HT-29 (cell line): ENCODE measurements at places on chromosomes 4 and X.

DNA sequence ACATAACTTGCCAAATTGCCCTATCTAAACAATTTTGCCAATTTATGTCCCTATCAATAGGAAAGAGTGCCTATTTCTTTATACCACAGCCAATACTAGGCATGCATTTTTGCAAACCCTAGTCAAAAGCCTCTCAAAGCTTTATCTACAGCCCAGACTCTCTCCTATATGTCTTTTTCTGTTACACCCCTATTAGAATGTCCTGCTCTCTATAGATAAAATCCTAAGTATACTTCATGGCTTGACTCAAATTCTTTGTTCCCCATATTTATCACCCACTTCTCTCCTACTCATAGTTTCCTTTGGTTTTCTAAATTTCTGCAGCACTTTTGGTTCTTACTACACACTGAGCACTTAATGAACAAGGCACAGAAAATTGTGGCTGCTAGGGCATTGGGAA lies 38.0 kb downstream of the NUP62CL start:
- no peak for DNase-seq

- DNase-seq = no peak
Observed at GRCh38 chr4:182449186-182449929, 206.2 kb downstream of the TENM3 start.

DNA sequence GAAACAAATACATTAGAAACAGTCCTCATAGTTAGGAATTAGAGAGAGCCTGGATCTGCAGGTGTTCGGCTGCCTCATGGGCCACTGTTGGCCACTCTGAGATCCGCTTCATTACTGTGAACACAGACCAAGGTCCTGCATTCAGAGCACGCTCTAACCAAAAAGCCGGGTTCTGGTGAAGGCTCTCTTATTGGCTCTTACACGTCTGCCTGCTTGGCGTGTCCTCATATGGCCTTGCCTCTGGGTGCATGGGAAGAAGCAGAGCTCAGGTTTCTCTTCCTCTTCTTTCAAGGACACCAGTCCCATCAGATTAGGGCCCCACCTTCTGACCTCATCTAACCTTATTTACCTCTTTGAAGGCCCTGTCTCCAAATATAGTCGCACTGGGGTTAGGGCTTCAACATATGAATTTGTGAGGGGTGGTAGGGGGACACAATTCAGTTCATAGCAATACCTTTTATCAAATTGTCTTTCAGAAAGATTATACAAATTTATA lies 37.1 kb upstream of the ELF2 start:
- DNase-seq = no peak

DNA sequence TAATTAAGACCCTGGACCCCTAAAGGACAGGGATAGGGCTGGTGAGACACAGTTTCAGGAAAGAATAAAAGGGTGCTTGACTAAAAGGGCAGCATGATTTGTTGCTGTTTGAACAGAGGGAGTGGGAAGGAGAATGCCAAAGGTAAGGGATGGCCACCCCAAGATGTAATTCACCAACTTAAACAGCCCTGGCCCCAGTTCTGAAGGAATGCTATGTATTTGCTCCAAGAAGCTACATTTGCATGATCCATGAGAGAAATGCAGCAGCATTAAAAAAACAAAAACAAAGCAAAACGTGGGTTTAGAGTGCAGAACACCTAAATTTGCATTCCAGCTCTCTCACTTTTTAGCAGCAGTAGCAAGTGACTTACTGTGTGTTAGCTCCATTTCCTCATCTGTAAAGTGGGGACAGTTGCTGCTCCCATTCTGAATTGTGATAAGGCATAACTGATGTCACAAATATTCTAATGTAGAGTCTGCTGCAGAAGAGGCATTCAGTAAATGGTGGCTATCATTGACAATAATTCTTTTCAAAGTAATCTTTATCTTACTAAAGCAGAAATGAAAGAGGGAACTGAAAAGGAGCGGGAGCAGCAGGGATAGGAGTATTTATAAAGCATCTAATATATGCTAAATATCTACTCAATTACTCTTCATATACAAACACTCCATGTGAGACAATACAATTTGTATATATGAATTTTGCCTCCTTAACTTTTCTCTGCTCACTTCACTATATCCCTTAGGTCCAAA lies 115.8 kb downstream of the PPARGC1A start:
- DNase-seq = no peak

DNA sequence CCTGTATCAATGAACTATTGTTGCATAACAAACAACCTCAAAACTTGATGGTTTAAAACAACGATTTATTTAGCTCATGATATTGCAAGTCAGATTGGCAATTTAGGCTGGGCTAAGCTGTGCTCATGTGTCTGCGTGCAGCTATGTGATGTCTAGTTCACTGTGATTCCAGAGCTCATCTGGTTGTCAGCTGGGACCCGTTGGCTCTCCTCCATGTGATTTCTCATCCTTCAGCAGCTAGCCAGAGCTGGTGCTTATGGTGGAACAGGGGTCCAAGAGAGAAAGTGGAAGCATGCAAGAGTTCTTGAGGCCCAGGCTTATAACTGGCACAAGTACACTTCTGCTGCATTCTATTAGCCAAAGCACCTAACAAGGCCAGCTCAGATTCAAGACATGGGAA lies 28.8 kb upstream of the TRPC3 start:
- no peak for DNase-seq

DNA sequence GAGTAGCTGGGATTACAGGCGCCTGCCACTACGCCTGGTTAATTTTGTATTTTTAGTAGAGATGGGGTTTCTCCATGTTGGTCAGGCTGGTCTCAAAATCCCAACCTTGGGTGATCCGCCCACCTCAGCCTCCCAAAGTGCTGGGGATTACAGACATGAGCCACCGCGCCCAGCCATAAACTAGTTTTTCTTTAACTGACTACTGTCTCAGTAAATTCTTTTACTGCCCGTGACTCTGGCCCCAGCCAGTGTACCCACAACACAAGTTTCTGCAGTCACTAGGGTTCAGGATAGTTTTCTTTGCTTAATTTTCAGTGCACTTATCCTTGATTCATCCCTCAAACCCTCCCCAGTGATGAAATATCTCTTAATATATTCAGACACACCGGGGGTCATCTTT lies 8.3 kb downstream of the SHROOM2 start:
- no peak for DNase-seq

GRCh38 chr4:106369456-106370060 lies 980 bp upstream of the GIMD1 start:
- peak; percentile 80 for DNase-seq

DNA sequence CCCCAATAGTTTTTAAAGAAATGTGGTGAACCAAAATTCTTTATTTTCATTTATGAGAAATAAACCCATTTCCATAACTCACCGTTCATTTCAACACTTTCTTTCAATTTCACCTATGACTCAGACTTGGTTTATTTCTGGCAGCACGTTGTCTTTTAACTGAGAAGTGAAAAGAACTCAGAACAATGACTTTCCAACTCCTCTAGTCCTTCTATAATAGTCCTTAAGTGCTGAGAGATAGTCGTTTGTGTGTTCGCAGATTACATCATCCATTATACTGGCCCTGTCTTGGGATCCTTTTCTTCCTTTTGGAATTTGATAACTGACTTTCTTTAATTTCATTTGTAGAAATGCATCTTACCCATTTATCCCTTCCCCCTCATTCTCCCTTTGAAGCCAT lies 113.6 kb downstream of the GLUD2 start:
- no peak for DNase-seq

GRCh38 chrX:2717312-2717711 lies 26.2 kb downstream of the CD99 start:
- no peak for DNase-seq

DNA sequence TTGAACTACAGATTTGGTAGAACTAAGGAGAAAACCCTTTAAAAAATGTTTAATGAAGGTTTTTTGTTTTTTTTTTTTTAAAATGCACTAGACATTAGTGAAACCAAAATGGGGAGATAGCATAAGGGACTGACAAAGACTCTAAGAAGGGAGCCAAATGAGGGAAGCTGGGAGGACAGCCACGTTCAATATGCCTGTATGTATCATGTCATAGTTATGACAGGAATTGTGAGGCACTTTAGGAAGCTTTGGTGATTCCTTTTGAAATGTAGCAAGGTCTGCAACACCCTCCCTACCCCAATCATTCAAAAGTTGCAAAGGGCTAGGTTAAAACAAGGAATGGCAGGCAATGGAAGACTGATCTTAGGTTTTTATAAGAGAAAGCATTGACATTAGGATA lies 526.0 kb downstream of the TLL1 start:
- no peak for DNase-seq

DNA sequence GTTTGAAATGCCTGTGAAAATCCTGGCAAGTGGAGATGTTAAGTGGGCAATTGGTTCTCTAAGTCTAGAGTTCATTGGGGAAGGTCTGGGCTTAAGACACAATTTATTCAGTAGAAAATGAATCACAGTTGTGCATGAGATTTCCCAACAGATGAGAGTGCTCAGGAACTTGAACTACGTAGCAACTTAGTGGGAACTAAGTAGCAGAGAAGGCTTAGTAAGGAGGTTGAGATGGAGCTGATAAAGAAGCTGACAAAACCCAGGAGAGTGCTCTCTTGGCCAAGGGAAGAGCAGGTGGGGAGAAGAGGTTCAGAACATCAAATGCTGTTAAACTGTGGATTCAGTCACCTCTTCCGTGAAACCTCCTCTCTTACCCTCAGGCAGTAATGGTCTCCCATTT lies 33.0 kb downstream of the AFF1 start:
- DNase-seq = no peak

DNA sequence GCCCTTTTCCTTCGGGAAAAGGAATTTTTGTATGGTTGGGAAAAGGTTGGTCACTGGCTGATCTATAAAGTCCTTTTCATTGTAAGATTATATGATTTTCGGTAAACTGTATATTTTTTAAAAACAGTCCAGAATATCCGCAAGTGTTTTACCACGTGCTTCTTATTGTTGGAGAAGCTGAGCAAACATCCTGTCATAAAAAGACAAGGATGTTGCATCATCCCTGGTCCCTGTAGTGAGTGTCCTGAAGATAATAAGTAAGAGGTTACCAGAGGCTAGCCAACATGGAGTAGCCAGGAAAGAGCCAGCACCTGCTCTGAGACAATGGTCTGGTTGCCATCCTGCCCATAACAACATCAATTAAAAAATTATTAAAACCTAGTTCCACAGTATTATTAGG lies 5.1 kb downstream of the CXCL9 start:
- DNase-seq = no peak

- DNase-seq = no peak
Observed at GRCh38 chr4:2390784-2391421, 27.5 kb downstream of the ZFYVE28 start.

- no peak for DNase-seq
Observed at GRCh38 chr4:88275516-88275915, 8.8 kb downstream of the PPM1K start.

- no peak for DNase-seq
Observed at GRCh38 chr4:15648600-15648999, 6.6 kb downstream of the FBXL5 start.

DNA sequence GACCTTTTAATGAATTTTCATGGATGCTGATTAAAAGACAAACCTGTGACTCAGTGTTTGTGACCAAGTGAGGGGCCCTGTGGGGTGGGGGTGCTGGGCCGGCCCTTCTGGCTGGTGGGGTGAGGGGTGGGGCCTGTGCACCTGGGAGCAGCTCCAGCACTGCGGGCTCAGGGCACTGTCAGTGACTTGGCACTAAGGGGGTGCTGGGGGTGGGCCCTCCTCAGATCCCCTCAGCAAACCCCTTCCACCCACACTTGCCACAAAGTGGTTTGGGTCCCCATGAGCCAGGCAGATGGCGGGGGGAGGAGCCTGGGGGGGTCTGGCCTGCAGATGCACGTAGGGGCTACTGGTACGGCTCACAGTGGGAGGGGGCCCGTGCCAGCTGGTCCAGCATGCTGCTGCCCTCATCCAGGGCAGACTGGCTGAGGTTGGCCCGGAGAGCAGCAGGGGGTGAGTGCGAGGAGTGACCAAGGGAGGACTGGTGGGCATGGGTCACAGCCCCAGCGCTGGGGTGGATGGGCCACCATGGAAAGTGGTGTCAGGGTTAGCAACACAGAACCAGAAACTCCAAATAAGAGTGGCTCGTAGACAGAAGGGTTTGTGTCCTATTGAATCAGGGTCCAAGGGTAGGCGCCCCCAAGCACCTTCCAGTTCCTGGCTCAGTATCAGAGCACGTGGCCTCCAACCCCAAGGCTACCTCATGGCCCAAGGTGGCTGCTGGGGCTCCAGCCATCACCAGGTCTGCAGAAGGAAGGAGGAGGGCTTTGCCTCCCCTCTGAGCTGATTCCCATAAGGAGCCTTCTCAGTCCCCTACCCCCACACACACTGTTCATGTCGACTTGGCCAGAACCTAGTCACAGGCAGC lies 10.1 kb downstream of the NKX1-1 start:
- DNase-seq = no peak

GRCh38 chrX:91279479-91279878 lies 155.2 kb upstream of the PABPC5 start:
- no peak for DNase-seq

DNA sequence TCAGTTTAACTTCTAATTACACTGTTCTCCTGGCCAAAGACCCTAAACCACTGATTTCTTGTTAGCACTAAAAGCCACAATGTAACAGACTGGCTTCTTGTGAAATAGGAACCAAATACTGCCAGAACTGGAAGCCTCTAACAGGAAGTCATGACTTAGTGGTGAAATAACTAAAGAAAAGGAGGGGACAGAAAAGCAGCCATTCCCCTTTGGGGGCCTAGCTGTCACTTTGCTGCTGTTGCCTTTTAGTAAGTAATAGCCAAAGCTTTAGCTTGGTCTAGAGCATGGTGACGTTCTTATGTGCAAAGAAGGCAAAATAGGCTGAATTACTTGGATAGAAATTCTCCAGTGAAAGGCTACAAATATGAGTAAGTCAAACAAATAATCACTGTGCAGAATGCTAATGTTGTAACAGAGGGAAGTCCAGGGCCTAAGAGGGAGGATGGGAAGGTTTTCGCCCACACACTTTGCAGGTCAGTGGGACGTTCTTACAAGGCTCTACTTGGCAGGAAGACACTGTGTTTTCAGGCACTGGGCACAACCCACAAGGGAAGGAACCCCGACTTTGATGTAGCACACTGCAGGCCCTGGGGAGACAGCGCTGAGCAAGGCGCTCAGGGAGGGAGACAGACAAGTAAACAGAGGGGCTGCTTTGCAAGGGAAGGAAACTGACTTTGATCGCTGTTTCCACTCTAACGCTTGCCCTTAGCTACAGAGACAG lies 16.7 kb downstream of the GAB3 start:
- DNase-seq = no peak

GRCh38 chr4:127134490-127134889 lies 498.3 kb upstream of the INTU start:
- no peak for DNase-seq

DNA sequence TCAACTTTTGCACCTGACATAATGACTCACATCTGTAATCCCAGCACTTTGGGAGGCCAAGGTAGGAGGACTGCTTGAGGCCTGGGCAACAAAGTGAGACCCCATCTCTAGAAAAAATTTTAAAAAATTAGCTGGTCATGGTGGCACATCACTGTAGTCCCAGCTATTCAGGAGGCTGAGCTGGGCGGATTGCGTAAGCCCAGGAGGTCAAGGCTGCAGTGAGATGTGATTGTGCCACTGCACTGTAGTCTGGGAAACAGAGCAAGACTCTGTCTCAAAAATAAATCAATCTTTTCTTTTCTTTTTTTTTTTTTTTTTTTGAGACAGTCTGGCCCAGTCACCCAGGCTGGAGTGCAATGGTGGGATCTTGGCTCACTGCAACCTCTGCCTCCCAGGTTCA lies 52.5 kb downstream of the NIPAL1 start:
- DNase-seq = no peak

GRCh38 chr4:65668201-65669089 lies 1.8 kb downstream of the EPHA5 start:
- DNase-seq = no peak
